H4 (cell line): ENCODE measurements at places on chromosomes 5 and 9. TPM values are rescaled to one million over a fixed set of nuclear protein-coding genes. Genes with fewer than 3 reads are reported as not detected.
A peak's percentile ranks its signal among the peaks of the same experiment; 100 is the strongest.

The GPSM1 gene
- total RNA-seq: 5.1 and 8.9 TPM in 2 replicates

The SVEP1 gene
- total RNA-seq: 0.16 and 0.41 TPM in 2 replicates

DNA sequence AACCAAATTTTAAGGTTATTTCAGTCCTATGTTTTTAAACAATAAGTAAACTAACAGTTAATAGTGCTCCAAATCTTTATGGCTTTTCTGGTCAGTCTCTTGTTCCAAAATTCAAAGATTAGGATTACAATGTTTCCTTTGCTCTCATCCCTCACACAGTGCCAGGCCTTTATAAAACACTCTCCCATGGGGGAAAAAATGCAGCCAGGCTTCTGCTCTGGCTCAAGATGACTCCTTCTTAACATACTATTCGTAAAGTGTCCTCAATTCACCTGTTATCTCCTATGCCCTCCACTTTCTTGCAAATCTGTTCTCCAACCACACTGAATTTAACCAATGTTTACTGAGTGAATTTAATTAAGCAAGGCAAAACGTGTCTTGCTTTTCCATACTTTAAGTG is 1.4 kb downstream of the CEP120 start:
- DNase-seq: no peak

The NUTM2G gene
- not detected in 2 replicates for total RNA-seq

The KIF20A gene
- 130 and 131 TPM in 2 replicates for total RNA-seq

The MYOT gene
- not detected in 2 replicates for total RNA-seq

DNA sequence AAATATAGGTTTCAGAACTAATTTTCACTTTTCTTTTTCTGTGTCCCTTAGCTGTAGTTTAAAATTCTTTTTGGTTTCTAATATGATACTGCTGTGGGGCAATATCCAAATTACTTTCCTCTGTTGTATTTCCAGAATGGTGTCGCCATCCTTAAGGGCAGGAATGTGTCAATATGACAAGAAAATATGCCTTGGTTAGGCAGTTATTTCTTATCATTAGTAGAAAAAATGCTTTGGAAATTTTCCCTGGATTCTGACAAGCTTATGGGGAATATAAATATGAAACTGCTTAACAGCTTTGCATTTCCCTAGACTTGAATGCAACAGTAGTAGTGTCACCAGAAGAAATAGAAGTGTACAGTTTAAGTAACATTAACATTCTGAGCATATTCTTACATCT is 29.4 kb downstream of the ANKRD34B start:
- DNase-seq: no peak

GRCh38 chr5:76986825-76987526 is 34.1 kb downstream of the CRHBP start:
- no peak for DNase-seq

The CDH10 gene
- total RNA-seq: 2.5 TPM in 2 replicates

DNA sequence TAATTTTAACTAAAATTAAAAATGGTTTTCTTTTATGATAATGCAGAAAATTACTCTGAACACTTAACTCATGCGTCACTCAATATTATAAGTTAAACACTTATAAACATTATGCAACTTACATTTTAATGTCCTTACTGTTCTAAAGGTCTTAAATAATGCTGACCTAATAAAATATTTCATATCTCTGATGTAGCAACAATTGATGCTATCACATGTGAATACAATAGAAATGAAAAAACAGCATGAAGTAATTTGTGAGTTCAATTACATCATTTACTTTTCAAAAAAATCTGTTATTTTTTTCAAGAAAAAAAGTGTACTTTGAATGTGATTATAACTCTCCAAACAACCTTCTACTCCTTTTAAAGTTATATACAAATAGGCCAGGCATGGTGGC is 26.4 kb upstream of the REEP5 start:
- no peak for DNase-seq

The F2RL2 gene
- total RNA-seq: 88.7 and 93.9 TPM in 2 replicates

The HTR4 gene
- total RNA-seq: not detected in 2 replicates

- no peak for DNase-seq
Measured at GRCh38 chr5:31632460-31632859, 6.5 kb upstream of the PDZD2 start.

DNA sequence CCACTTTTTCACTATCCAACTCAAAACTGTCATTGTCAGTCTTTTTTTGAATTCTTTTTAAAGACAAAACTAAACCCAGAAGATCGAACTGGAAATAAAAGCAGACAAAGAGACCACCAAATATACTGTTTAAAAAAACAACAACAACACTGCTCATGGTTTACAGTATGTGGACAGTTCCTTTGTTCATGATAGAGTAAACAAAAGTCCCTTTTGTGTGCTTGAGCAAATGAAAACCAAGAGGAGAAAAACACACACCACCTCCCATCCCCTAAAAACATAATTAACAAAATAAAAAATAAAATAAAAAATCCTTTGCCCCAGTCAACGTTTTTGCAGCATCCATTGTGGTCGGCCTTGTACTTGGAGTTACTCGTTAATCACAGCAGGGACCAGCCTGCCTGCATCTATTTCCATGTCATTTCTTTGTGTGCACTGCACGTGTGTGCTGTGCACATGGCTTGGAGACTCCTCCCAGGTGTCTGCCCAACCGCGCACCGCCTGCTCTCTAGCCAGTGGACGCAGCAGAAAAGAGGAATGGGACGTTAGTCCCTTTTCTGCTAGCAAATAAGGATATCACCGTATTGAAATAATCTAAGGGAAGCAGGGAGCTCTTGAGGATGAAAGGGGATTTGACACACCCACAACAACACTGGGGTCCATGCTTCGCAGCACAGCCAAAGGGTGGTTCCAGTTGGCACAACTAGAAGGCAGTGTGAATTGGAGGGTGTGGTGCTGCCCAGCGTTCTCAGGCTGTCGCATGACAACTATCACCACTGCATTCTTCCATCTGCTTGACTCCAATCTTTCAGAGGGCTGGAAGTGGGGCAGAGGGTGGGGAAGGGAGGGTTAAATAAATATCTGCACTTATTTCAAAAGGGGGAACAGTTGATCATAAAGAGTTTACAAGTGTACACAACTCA is 130.0 kb downstream of the SEMA6A start:
- no peak for DNase-seq

GRCh38 chr5:83750749-83751148 is 30.1 kb upstream of the HAPLN1 start:
- DNase-seq: no peak

GRCh38 chr5:96049398-96050272 is 88.0 kb upstream of the ELL2 start:
- peak; percentile 30 for DNase-seq

DNA sequence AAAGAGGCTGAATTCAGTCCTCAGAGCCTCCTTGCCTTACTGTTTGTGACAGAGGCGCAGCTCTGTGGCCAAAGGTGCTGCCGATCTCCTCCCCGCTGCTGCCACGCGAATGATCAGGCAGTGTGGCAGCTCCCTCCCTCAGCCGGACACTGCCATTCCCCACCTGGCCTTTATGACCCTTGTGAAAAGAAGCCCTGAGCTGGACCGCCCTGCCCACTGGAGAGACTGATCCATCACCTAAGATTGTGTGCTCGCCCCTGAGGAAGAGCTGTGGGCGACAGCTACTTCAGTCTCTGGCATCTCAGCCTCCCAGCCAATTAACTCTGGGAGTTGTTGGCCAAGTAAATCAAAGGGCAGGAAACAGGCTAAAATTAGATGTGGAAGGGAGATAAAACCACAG is 90.9 kb downstream of the CARTPT start:
- no peak for DNase-seq

DNA sequence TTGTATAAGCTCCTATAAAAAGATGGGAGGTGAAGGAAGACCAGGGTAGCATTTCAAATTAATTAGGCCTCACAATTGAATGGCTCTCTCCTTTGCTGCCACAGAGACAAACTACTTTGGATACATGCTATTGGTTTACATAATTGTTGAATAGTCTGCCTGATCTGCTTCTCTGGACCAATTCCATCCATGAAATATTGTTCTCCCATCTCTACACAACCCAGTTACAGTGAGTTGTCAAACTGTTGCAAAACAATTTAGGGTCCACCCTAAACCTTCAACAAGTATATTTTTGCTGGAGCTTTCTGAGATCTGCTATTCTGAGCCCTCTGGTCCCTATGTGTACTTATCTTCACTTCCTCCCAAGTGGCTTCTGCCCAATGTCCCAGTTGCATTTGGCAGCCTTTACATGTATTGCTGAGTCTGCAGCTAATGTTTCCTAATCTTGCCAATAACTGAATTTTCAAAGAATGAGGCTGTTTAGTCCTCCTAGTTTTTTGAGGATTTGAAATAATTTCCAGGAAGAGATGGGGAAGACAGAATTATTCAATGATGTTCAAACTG is 38.9 kb downstream of the AGTPBP1 start:
- no peak for DNase-seq

DNA sequence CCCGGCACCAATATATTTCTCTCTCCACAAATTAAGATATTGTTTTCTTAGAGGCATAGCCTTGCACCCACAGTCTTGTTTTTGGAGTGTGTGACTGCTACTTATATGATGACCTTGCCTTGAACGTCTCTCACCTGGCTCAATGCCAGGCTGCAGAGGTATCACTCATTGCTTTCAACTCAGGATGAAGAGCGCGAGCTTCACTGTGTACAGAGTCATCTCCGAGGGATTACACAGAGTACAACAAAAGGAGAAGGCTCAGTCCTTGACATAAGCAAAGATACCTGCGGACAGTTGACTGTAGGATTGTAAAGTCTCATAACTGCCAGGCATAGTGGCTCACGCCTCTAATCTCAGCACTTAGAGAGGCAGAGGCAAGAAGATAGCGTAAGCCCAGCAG is 53.8 kb downstream of the CD180 start:
- DNase-seq: no peak

- DNase-seq: no peak
Measured at GRCh38 chr5:39175273-39175955, 43.9 kb downstream of the FYB1 start.

DNA sequence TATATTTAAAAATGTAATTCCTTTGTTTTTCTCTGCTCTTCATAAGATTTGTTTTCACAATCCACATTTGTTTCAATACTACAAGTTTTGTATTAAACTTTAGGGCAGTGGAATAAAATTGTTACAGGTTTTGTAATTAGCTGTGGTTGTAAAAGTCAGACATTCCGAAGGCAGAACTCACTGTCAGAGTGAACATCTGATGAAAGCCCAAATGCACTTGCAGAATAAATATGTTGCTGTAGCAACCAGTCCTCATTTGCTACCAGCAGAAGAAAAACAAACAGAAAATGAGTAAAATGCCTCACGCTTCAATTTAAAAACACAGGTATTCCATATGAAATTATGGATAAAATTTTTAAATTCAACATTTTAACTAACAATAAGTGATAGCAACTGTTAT is 740.1 kb upstream of the FAM174A start:
- no peak for DNase-seq

The INSL6 gene
- not detected in 2 replicates for total RNA-seq

- no peak for DNase-seq
Measured at GRCh38 chr9:105338308-105338707, 93.9 kb downstream of the SLC44A1 start.

GRCh38 chr5:82396396-82396795 is 118.2 kb upstream of the RPS23 start:
- no peak for DNase-seq

The CSF1R gene
- total RNA-seq: 0.02 TPM in 1 of 2 replicates, not detected in the other

DNA sequence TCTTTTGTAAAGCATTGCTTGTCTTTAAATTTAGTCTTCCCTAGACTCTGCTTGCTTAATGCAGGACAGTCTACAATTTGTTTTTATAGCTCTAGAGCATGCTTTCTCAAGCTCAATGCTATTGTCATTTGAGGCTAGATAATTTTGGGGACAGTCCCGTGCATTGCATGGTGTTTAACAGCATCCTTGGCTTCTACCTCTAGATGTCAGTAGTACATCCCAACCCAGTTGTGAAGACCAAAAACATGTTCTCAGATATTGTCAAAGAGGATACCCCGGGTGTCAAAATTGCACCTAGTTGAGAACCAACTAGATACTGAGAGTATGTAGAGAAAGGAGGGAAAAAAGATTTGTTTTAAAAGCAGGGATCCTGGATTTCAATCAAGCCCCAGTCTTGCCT is 277.5 kb downstream of the CEMIP2 start:
- no peak for DNase-seq

The TSLP gene
- total RNA-seq: 0.99 and 1.1 TPM in 2 replicates

The SLC34A1 gene
- total RNA-seq: not detected in 2 replicates

DNA sequence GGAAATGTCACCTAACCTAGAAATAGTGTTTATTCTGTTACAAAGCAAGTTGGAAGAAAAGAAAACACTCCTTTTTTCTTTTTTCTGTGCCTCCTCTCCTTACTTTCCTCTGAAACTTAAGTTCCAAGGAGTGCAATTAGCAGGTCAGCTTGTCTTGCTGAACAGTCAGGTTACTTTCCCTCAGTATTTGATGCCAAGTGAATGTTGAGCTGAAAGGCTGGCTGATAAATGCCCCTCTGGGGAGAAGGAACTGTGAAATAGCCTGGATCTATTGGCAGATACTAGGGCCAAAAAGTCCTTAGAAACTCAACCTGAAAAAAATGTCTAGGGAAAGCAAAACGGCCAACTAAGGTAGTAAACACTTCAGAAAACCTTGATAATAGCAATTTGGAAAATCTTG is 43.6 kb downstream of the GRIA1 start:
- DNase-seq: no peak

DNA sequence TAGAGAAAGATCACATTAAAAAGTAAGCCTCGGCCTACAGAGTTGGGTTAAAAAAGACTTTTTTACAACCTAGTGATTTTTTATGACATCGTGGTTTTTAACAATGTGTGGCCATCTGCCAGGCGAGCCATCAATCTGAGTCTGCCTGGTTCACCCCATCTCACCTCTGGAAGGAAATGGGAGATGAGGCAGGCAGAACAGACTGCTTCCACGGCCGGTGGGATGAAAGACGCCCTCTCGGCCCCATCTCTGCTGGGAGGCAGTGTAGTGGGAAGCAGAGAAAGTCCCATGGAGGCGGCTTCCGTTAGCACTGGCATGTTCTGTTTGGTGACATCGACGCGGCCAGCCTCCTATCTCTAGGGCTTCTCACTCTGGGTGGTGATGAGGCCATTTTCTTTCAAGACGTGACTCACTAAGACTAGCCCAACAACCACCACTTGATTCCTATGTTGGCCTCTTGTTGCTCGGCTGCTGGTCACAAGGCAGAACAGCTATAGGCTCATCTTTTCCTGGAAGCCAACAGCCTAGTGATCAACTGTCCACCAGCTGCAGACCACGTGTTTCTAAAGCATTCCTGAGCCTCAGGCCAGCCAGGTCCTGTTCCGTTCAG is 132.4 kb upstream of the OTULINL start:
- DNase-seq: no peak

- DNase-seq: no peak
Measured at GRCh38 chr9:76292246-76292645, 102.0 kb downstream of the RFK start.

The HAVCR2 gene
- 0.02 TPM in 1 of 2 replicates, not detected in the other for total RNA-seq

The PIP5K1B gene
- total RNA-seq: 0.72 TPM in 1 of 2 replicates, not detected in the other
